ENCODE measurements at places on chromosomes 13 and 19.

GRCh38 chr19:6101291-6101825, 8.9 kb downstream of the RFX2 start:
- no peak for DNase-seq

DNA sequence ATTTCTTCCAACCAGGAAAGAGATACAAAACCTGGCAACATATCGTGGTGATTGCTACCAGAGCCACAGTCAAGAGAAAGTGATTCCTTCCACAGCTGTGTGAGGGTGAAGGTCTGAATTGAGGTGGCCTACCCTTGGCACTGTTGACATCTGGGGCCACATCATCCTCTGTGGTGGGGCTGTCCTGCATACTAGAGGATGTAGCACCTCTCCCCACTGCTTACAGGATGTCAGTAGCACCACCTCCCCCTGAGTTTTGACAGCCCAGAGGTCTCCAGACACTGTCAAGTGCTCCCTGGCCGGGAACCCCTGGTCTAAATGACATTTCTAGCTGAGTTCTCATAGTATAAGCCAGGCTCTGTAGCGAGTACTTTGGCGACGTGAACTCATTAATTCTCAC, 15.5 kb downstream of the PTGER1 start:
- DNase-seq: peak; percentile 64

- DNase-seq: peak; percentile 78
Measured at GRCh38 chr19:45558399-45558878, 26.2 kb downstream of the OPA3 start.

DNA sequence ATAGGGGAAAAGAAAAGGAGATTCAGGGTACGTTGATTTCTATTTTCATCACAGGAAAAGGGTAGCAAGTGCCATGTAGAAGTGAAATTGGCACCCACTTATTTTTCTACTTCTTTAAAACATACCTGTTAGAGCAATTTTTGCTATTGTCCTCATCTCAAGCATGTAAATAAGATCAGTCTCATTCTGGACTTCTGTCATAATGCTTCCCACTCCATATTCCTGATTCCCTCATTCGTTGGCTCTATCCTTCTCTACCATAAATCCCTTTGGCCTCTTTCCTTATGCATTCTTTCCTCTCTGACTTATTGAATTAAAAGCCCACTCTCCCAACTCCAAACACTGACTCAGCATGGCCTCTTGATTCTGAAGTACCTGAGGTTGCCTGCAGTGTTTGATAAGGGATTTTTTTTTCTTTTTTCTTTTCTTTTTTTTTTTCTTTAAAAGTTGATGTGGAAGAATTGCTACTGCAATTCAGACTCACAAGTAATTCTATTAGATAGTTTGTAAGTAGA, 465.7 kb downstream of the SLITRK6 start:
- DNase-seq: no peak

DNA sequence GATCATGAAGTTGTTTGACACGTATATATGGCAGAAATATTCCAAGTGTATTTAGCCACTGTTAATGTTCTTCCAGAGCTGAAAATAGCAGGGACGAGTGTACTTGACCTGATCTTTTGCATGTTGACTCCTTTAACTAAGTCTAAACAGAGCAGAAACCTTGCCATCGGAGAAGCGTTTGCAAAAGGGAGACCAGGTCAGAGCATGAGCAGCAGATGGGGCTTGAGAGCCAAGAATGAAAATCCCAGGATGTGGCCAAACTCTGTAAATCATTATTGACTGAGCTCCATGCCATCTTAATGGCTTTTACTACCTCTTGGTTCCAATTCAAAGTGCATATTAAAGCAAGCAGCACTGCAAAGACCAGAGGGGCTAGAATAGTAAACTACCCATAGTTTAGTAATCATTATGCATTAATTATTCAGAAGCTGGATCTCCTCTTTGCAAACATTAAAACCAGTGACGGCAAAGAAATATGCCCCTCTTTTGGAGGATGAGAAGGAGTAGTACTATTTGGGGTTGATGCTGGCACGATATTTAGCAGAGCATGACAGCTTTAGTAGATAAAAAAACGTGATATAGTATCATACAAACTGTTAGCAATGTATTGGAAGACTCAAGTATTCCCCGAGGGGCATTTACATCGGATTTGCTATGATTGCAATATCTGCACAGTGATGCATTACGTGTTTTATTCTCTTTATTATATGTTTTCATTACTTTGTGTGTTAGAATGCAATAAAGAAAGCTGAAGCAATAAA, 55.7 kb downstream of the FAM216B start:
- no peak for DNase-seq

DNA sequence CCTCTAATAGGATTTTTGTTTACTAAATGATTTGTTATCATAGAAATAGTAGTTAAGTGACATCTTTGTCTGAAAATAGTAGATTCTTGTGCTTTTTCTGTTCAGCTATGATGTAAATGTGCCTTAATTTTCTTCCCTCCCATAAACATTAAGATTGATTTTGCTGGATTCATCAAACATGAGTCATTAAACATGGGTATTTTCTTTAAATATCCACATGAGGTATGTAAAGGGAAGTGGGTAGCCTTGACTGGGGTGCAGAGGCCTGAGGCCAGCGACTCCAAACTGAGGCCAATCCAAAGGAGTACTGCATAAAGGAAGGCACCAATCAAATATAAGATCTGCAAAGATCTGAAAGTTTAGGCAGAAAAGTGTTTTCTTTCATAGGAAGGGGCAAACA, 3.7 kb downstream of the ZNF136 start:
- DNase-seq: no peak

GRCh38 chr19:38632476-38633213, 13.7 kb downstream of the EIF3K start:
- no peak for DNase-seq

GRCh38 chr13:110193491-110193890, 113.5 kb downstream of the COL4A1 start:
- no peak for DNase-seq
